ENCODE measurements at places on chromosomes 2 and 18.

GRCh38 chr2:135164431-135164830 lies 112.3 kb downstream of the RAB3GAP1 start:
- DNase-seq, result no peak

GRCh38 chr2:70566906-70567305 lies 13.3 kb upstream of the TGFA start:
- no peak for DNase-seq

DNA sequence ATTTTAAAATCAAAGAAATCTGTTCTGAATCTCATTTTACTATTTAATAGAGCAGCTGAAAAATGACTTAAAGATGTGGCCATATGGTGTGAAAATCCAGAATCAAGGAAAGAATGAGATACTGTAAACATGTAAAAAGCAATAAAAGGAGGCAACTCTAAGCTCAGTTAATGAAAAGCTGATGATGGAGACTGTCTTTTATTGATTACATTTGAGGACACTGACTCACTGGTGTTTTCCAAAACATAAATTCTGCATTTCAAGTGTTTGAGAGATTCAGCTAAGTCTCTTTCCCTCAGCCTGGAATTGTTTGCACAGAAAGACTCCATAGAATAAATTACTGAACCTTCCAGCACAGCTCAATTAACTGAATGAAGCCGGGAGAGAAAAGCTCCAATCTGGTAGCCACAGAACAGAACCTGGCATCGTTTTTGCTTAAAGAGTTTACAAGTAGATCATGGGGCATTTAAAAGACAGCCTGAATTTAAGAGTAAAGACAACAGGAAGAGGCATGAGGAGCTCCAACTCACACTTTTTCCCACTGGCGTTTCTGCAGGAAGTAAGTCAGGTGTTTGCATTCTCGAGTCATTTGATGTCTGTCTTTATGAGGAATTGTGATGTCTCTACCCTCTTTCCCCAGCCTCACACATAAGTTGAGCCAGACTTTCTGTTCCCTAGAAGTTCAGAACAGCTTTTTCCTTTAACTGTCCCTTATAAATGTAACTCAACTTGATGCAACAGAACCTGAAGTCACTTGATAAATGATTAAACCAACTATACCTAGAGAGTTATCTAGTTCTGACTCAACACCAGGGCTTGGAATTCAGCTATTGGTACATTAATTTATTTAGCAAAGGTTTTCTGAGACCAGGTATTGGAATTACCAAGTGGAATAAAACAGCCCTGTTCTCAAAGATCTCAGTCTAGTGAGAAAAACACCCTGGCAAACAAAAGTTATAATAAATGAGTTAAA lies 53.3 kb downstream of the FTCDNL1 start:
- DNase-seq, result no peak

DNA sequence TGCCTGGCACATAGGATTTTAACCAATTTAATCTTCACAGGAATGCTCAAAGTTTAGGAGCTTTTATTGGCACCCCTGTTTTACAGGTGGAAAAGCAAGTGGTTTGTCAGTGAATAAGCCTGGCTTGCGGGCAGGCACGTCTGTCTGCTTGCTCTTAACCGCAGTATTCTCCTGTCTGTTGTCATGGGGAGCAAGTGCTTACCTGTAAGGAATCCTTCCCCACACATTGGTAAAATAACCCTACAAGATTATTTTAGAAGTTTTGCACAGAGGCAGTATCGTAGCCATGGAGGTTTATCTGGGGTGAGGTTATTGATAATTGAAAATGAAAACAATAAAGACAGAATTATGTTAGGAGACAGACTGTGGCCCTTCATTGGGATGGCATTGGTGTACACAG lies 174.9 kb downstream of the AGAP1 start:
- DNase-seq, result no peak

DNA sequence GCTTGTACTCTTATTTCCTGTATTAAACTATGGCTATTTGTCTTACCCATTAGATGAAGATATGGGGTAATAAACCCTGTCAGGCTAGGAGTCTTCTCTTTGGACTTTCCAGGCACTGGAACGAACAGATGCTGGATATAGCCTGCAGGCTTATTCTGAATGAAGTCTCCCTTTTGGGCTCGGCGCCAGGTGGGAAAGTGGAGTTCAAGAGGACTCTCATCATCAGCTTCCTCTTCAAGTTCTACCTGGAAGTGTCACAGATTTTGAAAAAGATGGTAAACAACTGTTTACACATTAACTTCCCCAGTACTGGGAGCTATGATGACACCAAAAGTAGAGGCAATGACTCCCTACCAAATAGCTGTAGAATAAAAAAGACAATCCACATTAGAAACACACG lies 27.9 kb downstream of the AOX1 start:
- DNase-seq, result no peak

DNA sequence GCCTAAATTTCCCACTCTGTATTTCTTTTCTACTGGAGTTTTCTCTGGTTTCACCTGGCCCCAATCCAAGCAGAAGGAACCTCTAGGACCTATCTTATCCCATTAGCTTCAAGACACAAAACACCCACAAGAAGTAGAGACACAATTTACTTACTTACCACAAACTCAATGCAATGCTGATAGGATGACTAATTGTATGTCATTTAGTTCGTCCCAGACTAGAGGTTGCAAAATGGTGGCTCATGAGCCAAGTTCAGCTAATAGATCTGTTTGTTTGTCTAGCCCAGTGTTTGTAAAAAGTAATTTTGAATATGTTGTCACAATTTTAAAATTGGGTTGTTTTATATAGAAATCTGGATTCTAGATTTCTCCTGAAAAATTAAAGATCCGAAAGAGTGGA lies 34.7 kb upstream of the ZSWIM2 start:
- no peak for DNase-seq

DNA sequence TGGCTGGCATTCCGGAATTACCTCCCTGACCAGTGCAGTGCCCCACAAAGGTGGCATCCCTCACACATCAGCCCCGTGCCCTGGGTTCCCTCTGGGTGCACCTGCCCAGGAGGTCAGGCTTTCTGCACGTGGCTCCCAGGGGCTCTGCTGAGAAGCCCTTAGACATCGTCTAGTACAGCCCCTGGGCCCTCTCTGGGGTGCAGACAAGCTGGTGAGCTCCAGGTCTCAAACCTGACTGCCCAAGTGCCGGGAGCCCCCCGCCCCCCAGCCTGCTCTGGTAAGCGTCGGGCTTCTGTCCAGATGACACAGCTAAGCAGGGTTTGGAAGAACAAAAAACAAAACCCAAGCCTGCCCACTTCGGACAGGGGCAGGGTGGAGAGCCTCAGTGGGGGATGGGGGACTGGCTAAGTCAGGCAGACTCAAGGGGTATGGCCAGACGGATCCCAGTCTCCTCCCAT lies 20.2 kb downstream of the TWIST2 start:
- DNase-seq, result no peak
